Activated naive CD8-positive, alpha-beta T cell treated with anti-CD3 and anti-CD28 coated beads, Interleukin-2, amount 50 U/mL, for 24 hours (primary cell): ENCODE measurements at places on chromosomes 11 and 22.
A peak's percentile ranks its signal among the peaks of the same experiment; 100 is the strongest.

GRCh38 chr11:38153985-38154384 lies 1555.9 kb upstream of the RAG2 start:
- no peak for DNase-seq

DNA sequence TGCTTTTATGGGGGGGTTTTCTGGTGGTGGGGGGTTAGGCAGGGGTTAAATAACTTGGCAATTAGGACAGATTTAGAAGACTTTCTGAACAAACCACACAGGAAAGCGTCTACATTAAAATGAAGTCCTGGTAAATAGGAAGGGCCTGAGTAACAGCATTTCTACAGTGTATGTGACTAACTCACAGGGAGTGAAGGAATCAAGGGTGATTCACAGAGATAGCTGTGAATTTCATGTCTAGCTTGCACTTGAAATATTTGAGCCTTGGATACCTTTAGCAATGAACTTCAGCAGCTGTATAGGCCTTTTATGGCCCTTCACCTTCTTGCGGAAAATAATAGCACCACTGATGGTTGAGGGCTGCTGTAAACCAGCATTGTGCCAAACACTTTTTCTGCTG lies 26.1 kb upstream of the LDHA start:
- DNase-seq, result no peak

GRCh38 chr11:70854201-70854600 lies 398.2 kb downstream of the SHANK2 start:
- no peak for DNase-seq

DNA sequence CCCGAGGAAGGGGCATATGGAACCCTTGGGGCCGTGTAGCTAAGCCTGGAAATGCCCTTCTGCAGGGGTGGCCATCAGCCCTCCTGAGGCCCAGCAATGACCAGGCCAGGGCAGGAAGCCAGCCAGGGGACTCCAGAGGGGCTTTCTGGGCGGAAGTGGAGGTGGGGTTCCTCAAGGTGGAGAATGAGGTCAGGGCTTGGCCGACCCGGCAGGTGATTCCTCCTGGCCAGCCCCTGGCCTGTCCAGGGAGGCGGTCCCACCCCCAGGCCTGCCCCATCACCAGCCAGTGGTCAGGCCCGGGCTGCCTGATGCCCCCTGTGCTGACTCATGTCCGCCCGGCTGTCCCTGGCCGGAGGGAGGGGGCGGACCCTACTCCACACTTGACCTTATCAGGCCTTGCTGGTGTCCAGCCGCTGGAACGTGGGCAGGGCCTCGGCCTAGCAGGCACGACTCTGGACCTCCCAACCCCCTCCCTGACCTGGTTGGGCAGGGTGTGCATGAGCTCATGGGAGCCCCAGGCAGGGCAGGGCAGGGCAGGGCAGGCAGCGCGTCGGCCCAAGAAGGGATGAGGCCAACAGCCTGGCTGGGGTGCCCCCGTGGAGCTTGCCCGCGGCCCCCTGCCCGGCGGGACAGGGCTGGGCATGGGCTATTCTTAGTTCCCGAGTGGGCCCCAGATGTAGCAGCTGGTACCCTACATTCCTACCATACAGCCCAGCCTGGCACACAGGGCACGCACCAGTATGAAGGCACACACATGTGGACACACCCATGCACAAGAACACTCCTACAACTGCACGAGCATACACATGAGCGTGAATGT lies 35.9 kb downstream of the RPL3 start:
- no peak for DNase-seq

DNA sequence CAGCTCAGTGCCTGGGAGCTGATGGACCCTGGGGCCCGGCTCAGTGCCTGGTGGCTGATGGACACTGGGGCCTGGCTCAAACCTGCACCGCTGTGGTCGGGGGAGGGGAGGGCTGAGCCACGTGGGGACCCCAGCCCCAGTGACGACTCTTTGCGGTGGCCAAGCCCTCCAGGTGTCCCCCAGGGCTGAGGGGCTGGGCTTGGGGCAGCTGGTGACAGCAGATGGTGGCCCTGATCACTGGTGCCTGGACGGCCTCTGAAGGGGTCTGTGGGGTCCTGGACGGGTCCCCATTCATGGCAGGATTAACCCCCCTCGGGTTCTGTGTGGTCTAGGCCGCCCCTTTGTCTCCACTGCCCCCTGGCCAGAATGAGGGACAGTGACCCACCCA lies 3.4 kb upstream of the MUC5B start:
- DNase-seq, result no peak

DNA sequence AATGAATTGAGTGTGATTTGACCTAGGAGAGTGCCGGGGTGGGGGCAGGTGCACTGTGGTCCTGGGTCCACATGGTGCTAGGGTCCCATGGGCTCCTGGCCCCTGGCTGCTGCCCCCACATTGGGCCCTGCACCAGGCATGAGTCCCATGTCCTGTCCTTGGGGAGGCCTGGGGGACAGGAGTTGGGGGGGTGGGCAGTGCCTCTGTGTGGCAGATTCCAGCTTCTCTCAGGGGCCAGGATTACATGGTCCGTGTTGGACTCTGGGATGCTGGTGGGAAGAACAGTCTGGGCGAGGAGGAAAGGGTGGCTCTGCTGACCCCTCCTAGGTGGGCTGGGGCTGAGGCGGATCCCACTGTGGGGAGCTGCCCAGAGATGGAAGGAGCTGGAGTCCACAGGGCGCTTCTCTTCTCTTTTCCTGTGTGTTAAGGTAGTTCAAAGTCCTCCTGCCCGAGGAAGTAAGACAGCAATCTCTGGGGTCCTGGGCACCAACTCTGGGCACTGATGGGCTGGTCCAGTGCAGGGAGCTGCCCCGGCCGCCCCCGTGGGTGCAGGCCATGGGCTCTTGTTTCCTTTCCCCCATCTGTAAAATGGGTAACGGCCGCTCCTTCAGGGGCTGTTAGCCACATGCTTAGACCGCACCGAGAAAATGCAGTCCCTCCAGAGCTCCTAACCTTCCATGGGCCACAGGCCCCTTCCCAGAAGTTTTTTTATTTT lies 19.8 kb downstream of the KCNQ1 start:
- no peak for DNase-seq

- DNase-seq, result no peak
Measured at GRCh38 chr22:49897015-49897684, 21.1 kb downstream of the ALG12 start.

- DNase-seq, result peak; percentile 98
Measured at GRCh38 chr11:67353317-67354074, at the start of gene POLD4. Gene POLD4, minus strand, starts transcription at chr11:67353546. Its CDS starts 147 bp downstream, at chr11:67353399.

GRCh38 chr11:47446833-47447232 lies 2.1 kb downstream of the RAPSN start:
- DNase-seq, result no peak

DNA sequence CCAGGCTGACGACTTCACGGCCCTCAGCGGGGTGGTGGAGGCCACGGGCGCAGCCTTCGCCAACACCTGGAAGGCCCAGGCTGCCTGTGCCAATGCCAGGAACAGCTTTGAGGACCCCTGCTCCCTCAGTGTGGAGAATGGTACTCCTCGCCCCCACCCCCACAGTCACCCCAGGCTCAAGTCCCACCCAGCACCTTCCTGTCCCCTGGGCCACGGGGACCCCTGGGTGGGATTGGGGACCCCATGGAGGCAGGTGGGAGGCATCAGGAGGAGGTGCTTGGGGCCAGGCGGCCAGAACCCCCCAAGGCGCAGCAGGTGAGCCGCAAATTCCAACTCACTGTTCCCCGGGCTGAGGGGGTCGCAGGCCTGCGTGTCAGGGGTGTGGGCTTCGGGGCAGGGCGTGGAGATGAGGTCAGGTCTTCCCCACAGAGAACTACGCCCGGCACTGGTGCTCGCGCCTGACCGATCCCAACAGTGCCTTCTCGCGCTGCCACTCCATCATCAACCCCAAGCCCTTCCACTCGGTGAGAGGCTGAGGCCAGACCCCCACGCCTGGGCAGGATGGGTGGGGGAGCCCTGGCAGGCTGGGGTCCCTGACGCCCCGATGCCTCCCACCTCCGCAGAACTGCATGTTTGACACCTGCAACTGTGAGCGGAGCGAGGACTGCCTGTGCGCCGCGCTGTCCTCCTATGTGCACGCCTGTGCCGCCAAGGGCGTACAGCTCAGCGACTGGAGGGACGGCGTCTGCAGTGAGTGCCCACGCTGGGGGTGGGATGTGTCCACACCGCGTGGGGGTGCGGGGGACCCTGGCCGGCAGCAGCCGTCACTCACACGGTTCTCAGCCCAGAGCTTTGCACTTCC lies 9.4 kb downstream of the MUC5B start:
- DNase-seq, result no peak

DNA sequence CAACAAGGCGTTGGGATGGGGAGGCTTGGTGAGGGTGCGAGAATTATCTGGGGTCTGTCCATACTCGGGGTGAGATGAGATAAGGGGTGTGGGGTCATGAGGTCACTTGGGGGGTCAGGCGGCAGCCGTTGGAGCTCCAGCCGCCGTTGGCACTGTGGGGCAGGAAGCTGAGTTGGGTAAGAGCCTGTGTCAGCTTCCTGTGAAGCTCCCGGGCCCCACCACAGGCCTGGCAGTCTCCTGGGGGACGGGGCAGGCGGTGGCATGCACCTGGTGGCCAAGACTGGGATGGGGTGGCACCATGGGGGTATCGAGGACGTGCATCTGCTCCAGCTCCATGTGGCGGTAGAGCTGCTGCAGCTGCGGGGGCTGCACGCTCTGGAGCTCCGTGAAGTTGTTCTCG lies 7.1 kb upstream of the MYBPC3 start:
- DNase-seq, result peak; percentile 9

GRCh38 chr22:24216541-24217209 lies 28.2 kb downstream of the GGT5 start:
- peak; percentile 33 for DNase-seq

- peak; percentile 48 for DNase-seq
Measured at GRCh38 chr11:8338138-8338537, 74.5 kb upstream of the LMO1 start.

DNA sequence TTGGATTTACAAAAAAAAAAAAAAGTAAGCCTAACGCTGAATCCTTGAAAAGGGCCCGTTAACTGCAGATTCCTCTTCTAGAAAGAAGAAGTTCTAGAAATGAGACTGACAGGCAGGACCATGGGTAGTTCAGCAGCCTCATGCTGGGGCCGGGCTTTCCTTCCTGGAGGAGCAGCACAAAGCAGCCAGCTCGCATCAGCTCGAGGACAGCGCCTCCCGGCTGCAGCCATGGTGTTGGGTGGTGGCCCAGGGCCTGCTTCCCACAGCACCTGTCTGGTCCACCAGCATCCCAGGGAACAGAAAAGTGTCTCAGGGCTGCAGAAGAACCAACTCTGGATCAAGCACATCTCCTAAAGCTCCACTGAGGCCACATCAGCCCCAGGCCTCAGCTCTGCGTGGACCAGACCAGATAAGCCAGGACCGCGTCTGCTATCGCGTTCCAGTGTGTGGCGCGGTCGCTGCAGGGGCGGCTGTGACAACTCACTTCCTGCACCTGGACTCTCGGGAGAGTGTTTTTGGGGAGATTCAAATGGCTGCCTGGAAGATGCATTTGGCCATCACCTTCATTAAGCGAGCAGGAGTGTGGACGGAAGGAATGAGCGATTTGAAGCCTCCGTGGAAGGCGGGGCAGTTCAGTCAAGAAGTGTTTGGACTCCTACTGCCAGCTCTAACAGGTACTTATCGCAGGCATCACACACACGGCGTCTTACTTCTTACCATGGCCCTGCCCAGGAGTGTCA lies 53.5 kb downstream of the MYH9 start:
- DNase-seq, result peak; percentile 53

DNA sequence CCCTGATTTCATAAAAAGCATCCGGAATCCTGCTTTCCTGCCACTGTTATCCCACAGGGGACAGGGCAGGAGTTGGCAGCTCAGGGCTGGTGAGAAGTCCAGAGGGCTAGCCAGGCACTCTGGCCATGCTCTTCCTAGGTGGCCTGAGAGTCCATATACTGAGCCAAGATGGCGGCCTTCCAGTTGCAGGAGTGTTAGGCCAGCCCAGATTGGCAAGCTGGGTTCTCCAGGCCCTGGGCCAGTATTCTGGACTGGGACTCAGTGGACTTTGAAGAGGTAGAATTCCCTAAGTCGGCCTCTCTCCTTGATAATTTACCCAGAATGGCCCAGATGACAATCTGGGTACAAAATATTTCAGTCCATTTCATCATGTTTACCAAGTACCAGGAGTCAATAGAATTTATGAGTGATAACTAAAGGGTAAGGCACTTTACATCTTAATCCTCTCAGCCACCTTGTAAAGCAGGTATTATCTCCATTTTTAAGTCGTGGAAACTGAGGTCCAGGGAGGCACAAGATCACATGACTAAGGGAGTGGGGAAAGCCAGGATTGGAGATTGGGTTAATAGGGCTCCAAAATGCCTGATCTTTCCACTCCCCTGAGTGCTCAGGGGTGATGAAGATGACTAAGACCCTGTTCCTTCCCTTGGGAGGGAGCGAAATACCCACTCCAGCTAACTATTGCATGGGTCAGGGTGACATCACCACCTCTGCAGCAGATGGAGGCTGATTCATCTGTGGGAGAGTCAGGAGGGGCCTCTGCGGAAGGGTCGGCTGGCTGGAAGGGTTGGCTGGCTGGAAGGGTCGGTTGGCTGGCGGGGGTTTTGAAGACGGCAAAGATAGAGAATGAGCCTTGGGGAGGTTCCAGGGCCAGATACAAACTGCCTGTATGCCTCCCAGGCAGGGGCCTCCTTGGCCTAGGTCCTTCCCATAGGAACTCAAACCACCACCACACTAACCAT lies 1.2 kb upstream of the MICALL1 start:
- peak; percentile 48 for DNase-seq

GRCh38 chr22:24593836-24594568 lies 1.1 kb upstream of the LRRC75B start:
- DNase-seq, result no peak

GRCh38 chr22:30753701-30754100 lies 59.0 kb downstream of the OSBP2 start:
- DNase-seq, result no peak

DNA sequence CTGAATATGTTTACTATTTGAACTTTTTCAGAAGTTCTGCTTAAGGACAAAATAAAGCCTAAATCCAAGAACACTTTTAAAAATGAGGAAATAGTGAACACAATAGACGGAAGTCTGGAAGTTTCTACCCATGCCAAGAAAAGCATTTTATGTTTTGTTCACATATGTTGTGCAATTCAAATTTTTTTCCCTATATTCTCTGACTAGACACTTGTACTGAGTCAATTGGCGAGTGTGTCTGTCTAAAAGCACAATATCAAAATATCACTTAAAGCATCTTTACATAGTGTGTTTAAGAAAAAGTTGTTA lies 29.2 kb downstream of the INCENP start:
- DNase-seq, result no peak

- DNase-seq, result no peak
Measured at GRCh38 chr11:19718051-19718450, 5.4 kb downstream of the NAV2 start.

GRCh38 chr22:23895599-23896144 lies 1.5 kb downstream of the MIF start:
- no peak for DNase-seq

DNA sequence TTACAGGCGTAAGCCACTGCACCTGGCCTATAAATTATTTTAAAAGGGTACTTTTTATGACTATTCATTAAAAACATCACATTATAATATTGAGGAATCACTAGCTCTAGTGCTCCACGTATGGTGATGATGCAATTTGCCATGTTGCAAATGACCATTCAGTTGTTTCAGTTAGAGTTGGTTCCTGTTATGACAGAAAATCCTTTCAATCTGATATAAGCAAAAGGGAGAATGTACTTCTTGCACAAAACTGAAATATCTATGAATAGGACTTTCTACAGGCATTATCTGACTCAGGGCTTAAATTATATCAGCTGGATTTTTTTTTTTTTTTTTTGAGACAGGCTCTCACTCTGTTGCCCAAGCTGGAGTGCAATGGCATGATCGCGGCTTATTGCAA lies 45.6 kb upstream of the RRM1 start:
- DNase-seq, result no peak
